CD4-positive, alpha-beta T cell treated with Interferon gamma for 1 hour (primary cell): ENCODE measurements at places on chromosomes 5 and 9.

- DNase-seq: no peak
These were observed 17.9 kb downstream of the PRLR start for GRCh38 chr5:35212122-35212982.

- no peak for DNase-seq
These were observed 732 bp upstream of the SMIM15 start for GRCh38 chr5:61162832-61163567.

DNA sequence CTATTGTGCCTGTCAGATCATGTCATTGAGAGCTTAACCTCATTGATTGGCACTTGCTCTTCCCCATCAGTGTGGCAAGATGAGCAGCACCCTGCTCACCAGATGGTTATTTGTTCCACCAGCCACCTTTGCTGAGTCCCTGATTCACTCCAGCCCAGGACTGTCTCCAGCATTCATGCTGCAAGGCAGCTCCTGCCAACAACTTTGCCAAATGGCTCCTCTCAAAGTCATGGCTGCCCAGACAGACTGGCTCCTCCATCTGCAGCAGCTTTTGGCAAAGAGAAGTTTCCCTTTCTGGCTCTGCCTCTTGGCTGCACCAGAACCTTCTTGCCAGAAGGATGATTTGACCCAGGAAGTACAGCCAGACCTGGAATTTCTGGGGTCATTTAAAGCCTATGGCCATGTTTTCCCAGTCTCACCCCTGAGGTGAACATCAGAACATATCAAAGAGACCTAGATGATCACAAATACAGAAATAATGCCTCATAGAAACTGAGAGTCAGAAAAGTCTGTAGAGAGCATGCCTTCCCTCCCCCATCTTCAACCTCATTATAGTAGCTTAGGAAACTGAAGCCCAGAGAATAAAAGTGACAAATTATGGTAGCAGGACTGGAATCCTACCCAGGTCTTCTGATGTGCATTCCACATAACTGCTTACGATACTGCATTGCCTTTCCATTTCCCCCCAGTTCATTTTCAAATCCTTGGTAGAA is 10.4 kb downstream of the PPP2R2B start:
- no peak for DNase-seq

- DNase-seq: peak; percentile 26
These were observed at the start of gene DAPK1 for GRCh38 chr9:87497604-87498045. Gene DAPK1, plus strand, starts transcription at chr9:87497867. Its CDS starts 1,211 bp downstream, at chr9:87499078.

GRCh38 chr5:134132372-134133187 is 18.1 kb downstream of the TCF7 start:
- DNase-seq: peak; percentile 87

GRCh38 chr9:16191691-16192402 is 639.0 kb downstream of the CCDC171 start:
- no peak for DNase-seq

GRCh38 chr5:39638813-39639212 is 214.0 kb upstream of the DAB2 start:
- DNase-seq: no peak

DNA sequence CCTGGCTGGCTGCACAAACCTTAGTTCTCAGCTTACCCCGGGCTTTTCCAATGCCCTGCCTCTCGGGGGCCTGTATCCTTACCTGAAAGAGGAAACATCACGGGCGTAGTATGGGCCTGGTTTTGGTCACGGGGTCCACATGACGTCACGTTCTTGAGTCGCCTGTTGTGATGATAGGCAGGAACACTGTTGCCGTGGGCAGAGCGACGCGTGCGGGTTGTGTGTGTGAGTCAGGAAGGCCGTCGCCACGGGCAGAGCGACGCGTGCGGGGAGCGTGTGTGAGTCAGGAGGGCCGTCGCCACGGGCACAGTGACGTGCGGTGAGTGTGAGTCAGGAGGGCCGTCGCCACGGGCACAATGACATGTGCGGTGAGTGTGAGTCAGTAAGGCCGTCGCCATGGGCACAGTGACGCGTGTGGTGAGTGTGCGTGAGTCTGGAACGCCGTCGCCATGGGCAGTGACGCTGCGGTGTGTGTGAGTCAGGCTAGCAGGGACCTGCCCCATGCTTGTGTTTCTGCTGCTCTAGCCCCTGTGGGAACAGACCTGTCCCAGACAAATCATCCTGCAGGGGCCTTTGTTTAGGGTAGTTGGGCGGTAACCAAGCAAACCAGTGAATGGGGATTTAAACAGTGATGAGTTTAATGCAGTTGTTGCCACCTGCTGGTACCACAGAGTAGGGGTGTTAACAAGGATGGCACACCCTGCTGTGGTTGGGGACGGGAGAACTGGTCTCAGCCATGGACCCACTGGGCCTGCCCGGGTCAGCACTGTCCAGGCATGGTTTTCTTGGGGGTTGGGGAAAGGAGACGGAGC is 19.8 kb downstream of the TRIP13 start:
- DNase-seq: peak; percentile 74

DNA sequence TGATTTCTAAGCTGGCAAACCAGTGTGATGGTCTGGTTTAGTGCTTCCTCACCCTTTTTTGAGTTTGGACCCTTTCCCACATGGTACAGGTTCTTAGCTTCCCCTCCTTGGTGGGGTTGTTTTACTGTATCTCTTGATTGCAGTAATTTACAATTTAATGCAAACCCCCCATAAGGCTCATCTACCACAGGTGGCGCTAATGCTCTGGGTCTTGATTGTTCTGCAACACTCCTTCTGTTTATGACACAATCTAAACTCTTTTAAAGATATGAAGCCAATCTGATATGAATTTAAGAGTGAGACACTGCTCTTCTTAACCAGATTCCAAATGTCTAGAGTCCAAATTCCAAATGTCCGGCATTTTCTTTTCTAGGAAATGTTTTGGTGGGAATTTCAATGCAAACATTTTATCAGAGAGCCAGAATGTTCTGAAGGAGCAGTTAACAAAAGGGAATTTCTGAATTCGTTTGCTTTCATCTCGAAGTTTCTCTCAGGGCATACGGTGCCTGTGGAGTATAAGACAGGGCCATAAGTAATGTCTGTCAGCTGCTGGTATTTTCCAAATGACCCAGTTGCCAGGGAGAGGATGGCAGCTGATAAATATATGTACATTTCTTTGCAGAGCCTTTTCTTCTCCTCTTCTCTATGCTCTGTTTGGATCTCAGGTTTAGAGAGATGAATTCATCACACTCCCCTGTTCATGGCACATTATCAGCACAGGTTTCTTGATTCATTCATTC is 246.8 kb downstream of the ARHGAP26 start:
- DNase-seq: peak; percentile 19

- no peak for DNase-seq
These were observed 217.3 kb downstream of the ARL15 start for GRCh38 chr5:54093081-54093492.

DNA sequence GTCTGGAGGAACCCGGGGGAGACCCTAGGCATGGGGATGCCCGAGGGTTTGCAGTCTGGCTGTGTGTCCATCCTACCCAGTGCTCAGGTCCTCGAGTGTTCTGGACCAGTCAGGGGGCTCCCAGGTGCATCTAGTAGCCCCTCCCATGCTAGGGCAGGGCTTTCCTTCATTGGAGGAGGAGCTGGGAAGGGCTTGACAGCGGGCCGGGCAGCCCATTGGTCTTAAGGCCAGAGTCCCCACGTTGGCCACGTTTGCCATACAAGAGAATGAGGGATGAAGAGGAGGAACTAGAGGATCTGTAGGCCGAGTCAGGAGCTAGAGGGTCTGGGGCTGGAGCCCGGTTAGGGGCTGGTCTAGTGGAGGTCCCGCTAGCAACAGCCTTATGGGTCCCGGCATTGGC is 37.3 kb upstream of the CTSV start:
- no peak for DNase-seq

DNA sequence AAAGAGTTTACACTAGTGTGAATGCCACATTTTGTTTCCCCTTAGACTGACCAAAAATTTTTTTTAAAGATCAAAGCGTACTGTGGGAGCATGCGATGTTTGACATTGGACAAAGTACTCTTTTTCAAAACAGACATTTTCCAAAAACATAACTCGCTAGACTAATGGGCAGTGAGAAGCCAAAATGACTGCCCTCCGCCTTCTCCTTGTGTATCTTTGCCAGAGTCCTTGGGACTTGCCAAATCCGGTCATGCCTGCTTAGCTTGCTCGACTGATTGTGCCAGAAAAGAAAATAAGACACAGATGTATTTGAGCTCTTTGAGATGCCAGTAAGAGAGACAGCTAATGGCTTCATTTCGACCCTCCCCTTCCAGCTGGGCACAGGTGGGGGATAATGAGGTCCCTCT is 157.5 kb downstream of the MAPKAP1 start:
- DNase-seq: no peak

GRCh38 chr9:106953174-106953573 is 90.2 kb downstream of the ZNF462 start:
- DNase-seq: no peak

GRCh38 chr5:18091758-18092157 is 457.5 kb downstream of the TAF11L14 start:
- no peak for DNase-seq

DNA sequence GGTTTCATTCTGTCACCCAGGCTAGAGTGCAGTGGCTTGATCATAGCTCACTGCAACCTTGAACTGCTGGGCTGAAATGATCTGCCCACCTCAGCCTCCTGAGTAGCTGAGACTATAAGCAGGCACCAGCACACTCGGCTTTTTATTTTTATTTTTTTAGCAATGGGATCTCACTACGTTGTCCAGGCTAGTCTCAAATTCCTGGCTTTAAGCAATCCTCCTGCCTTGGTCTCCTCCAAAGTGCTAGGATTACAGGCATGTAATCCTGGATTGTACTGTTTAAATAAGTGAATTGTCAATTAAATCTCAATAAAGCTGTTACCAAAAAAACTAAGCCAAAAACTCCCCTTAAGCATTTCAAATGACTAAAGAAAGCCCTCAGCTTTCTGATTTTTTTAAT is 18.9 kb downstream of the GOLPH3 start:
- DNase-seq: no peak

- no peak for DNase-seq
These were observed 15.7 kb downstream of the PNPLA7 start for GRCh38 chr9:137534256-137535119.

GRCh38 chr5:59380350-59380951 is 513.1 kb downstream of the PDE4D start:
- no peak for DNase-seq

GRCh38 chr9:126777733-126778132 is 27.1 kb upstream of the ZBTB43 start:
- DNase-seq: no peak

DNA sequence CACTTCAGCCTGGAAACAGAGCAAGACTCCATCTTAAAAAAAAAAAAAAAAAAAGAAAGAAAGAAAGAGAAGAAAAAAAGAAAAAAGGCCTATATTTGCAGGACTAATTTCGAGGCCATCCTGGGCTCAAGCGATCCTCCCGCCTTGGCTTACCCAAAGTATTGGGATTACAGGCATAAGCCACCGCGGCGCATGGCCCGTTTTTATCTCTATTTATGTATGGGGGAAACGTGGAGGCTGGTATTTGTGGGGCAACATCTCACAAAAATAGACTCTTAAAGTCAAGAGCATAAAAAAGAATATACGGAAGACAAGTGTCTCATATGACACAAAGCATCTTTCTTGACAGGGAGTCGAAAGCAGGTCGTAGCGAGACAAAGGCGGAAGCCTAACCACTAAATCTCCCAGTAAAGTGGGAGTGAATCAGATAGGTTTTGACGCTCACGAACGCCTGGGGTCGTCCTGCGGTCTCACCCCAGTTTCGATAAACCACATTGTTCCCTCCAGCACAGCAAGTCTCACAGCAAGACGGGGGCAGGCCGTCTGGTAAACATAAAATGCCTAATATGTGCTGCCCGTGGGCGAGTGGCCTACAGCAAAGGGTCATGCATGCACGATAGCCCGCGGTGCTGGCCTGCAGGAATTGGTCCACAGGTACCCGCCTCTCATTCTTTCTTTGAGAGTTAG is 1.8 kb upstream of the TRIM41 start:
- peak; percentile 65 for DNase-seq

DNA sequence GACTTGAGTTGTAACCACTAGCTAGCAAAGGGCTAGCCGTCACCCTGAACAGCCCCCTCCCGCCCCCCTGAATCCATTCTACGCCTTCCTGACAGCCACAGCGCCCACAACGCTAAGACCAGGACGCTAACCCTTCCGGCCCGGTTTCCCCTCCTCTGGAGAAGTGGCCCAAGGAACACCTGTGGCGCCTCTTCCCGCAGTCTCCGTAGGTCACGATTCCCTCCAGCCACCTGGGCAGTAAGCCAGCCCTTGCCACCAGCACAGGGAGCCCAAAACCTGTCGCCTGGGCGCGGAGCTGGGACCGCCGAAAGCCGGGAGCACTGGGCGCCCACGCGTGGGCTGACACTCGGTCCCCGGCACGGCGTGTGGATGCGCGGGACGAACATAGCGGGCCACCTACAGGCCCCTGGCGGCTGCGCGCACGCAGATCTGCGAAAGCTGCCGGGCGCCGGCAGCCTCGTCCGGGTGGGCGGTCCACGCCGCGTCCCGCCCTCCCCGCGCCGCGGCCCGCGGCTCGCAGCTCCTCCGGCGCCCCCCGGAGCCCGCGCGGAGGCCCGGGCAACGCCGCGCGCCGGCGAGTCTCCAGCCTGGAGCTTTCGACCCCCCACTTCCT is 596 bp downstream of the IRF1 start:
- DNase-seq: peak; percentile 51

DNA sequence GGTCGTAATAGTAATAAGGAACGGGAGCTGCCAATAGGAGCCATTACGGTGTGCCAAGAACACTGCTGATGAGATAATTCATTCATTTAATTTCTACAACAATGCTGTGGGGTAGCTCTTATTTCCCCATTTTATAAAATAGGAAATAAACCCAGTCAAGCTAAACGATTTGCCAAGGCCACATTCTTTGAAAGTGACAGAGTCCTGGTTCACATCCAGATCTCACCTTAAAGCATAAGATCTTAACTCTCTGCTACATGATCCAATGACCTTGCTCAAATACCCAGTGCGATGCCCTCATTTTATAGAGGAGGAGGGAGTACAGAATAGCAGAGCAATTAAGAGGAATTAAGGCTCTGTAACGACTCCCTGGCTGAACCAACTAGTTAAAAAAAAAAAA is 5.0 kb downstream of the PDE6A start:
- DNase-seq: no peak

- no peak for DNase-seq
These were observed 160.1 kb upstream of the SHB start for GRCh38 chr9:38229104-38229500.

DNA sequence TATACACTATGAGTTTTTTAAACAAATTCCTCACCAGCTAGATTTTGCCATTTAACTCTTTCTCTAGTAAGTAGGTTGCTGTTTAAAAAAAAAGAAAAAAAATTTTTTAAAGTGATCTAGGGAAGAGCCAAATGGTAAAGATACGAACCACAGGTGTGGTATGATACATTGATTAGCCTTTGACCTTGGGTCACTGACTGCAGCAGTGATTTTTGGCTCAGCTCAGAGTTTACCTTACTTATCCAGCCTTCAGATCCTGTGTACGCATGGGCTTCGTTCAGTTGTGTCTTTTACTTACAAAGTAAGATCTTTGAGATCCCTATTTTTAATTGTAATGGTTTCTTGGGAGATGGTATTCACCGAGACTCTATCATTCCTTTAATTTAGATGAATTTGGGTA is 12.4 kb upstream of the GNG10 start:
- DNase-seq: no peak
